ENCODE measurements at places on chromosomes 2 and 18.
A peak's percentile ranks its signal among the peaks of the same experiment; 100 is the strongest.

DNA sequence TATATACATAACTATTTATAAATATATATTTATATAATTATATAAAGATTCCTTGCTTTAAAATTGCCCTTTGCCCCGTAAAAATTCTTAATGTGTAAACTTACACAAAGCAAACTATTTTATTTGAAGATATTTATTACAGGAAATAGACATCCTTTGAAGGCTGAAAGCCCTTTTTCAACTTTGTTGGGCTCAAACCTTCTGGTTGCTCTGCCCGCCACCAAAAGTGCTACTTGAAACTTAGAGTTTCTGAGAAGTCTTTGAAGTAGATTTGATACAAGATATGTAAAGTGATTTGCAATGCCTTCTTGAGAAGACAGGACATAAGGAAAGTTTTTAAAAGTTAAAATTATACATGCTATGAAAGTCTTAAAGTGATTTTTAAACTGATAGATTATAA is 36.6 kb upstream of the METAP1D start:
- no peak for DNase-seq

DNA sequence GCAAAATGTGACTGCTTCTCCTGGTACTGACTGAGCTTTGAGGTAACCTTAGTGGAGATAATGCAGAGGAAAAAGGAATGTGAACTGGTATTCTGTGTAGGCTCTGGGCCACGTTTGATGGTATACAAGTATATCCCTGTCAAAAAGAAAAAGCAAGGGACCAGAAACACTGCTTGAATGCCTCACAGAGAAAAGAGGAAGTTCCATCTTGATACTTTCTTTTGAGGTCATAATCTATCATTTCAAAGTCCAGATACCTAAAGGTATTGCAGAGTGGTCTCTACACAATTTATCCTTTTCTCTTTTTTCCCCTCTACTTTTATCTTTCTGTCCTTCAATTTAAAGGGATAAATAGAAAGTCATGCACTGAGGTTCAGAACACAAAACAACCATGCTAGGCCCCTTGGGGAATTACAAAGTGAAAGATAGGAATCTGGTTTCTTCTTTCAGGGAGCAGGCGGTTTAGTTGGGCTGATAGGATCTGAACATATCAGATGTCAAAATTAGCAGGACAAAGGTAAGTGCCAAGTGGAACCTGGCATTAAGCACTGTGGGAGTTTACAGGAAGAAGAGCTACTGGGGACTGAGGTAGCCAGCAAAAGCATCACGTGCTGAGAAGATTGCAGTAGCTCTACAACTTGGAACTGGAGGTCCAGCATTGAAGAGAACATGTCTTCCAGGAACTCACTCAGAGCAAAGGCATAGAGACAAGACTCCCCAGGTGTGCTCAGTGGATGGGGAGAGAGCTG is 121.2 kb downstream of the LYPD6 start:
- DNase-seq, result no peak

DNA sequence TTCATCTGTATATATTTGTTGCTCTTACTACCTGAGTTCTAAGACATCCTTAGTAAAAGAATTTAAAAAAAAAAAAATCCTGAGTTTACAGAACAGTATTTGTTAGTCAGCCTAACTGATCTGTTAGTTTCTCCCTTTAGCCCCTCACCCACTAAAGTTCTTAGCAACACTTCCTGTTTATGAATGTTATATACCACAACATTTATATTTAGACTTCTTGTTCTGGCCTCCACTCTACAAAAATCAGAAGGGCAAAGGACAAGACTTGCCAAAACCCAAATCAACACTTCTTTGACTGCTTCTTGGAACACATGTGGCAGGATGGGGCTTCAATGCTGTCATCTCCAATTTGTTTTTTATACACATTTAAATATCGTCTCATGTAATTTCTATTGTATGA is 71.1 kb downstream of the MGAT5 start:
- no peak for DNase-seq

DNA sequence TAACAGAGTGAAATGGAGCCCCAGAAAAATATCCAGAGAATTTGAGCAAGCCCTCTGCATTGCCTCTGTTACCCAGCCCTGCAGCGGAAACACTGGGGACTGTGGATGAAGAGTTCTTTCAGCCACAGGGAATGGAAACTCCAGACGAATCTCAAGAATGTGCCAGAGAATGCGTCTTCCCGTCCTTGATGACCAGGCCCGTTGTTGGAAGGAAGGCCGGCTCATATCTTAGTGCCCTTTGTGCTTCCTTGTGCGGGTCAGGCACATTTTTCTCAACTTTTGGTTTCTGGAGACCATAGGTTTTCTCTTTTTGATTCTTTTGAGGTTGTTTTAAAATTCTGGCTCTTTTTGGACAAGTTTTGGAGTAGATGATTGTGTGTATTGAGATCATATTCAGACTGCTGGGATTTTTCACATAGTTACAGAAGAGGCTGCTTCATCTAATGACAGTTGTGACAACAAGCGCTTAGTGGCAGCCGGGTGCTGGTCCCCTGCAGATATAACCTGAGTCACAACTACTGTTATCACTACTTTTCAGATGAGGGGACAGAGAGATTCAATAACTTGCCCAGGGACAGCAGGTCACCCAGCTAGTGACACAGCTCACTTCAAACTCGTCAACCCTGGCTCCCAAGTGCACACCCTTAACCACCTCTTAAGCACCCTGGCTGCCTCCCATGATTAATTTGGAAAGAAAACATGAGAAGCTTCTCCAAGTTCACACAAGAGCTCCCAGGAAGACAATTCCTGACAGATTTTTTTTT is 15.7 kb downstream of the MAL start:
- DNase-seq, result no peak

- no peak for DNase-seq
These were observed 6.9 kb upstream of the POU3F3 start for GRCh38 chr2:104846786-104847585.

GRCh38 chr2:234483568-234484251 is 13.2 kb downstream of the ARL4C start:
- DNase-seq, result peak; percentile 71

DNA sequence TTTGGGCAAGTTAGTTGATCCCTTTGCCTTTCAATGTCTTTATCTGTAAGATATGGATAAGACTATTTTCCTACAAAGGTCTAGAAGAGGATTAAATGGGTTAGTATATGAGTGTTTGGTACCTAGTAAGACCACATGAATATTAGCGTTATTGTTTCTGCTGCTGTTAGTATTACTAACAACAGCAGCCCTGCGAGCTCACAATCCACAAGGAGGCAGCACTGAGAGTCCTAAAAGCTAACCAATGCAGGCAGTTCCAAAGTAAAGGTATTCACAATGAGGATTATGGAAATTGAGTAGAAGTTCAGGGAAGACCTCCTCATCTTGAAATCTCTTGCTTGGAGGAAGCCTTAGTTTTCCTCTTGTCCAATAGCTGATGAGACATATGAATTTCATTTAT is 248.9 kb downstream of the TDRD15 start:
- no peak for DNase-seq

DNA sequence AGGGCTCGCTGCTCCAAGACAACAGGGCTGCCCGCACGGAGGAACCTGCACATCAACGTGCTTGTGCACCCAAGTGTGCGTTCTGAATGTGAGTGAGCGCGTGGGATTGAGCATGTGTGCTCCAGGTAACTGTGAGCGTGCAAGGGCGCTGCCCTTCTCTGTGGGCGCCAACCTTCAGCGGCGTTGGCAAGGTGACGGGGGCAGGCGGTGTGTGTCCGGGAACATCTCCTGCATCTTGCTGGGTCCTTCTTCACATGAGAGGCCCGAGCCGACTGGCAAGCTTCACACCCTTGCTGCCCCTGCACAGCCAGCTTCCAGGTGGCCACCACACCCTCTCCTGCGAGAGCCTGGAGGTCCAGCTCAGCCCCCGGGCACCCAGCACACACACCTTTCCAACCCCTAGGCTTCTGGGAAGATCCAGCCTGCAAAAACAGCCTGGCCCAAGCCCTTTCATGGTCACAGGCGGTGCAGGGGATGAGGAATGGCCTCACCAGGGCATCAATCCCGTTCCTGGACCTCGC is 220.9 kb downstream of the HDAC4 start:
- peak; percentile 40 for DNase-seq

GRCh38 chr18:35467624-35468016 is 30.1 kb downstream of the INO80C start:
- no peak for DNase-seq

- no peak for DNase-seq
These were observed 164.4 kb downstream of the BABAM2 start for GRCh38 chr2:28054916-28055315.

GRCh38 chr18:59689756-59690155 is 7.5 kb downstream of the CCBE1 start:
- no peak for DNase-seq

GRCh38 chr18:63775166-63775730 is at the start of gene SERPINB7:
SERPINB7 (plus strand) TSS chr18:63775418; CDS start chr18:63782373, 6,955 bp downstream.
- DNase-seq, result no peak

GRCh38 chr2:22134421-22134820 is 1010.7 kb downstream of the TDRD15 start:
- DNase-seq, result no peak
